ENCODE measurements at places on chromosomes 12 and 14.
A peak's percentile ranks its signal among the peaks of the same experiment; 100 is the strongest.

GRCh38 chr14:105952222-105952621 is 425.8 kb downstream of the TMEM121 start:
- DNase-seq: no peak

- DNase-seq: no peak
Measured at GRCh38 chr14:34792598-34792997, 78.2 kb upstream of the CFL2 start.

DNA sequence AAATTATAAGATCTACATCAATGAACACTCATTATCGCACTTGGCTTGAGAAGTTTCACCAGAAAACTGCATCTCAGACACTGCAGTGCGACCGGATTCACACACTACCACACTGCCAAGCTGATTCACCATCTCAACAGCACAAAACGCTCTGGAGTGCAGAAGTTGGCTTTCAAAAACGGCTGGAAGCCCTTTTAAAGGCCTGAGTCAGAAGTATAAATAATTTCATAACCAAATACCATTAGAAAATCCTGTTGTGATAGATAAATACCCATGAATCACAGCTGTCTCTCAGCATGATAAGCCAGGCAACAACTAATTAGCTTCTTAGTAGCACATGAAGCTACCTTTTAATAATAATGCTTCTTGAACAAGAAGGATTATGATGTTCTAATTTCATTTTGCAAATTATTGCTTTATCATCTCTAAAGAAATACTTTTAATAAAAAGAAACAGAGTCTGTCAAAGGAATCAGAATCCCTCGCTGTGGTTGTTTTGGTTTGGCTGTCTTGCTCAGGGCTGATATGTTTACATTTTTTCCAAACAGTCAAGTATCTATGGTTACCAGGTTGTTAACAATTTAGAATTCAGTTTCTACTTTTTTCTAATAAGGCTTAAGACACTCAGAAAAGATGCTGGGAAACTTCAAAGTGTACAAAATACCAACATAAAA is 51.2 kb downstream of the SLC2A13 start:
- DNase-seq: no peak

DNA sequence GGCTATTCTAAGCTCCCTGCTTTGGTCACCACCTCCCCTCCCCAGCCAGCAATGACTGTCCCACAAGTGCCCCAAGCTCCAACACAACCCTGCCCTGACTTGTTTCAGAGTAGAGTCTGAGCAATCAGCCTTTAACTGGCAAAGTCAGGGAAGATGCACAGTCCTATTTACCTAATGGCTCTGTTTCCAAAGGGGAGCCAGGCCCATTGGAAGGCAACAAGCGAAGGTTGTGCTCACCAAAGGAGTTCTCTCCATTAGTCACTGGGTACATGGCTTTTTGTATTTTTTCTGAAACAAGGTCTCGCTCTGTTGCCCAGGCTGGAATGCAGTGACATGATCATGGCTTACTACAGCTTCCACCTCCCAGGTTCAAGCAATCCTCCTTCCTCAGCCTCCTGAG is 267.1 kb upstream of the CRY1 start:
- DNase-seq: no peak

GRCh38 chr12:52010152-52010622 is 3.4 kb downstream of the TAMALIN start:
- DNase-seq: no peak

DNA sequence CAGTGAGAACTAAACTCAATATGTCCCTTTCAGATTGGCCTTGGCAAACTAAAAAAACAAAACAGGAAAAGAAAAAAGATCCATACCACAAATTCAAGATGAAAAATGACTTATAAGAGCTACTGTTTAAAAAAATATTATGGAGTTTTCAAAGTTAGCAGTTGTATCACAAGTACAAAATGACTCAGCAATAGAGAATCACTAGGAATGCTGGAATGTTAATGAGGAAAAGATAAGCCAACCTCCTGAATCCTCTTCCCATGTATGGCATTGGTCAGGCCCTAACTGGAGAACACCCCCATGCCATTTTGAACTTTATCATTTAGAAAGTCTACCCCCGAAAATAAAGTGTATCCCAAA is 62.2 kb downstream of the PPP1R36 start:
- DNase-seq: no peak

GRCh38 chr14:68922201-68922621 is 56.9 kb downstream of the ACTN1 start:
- no peak for DNase-seq

DNA sequence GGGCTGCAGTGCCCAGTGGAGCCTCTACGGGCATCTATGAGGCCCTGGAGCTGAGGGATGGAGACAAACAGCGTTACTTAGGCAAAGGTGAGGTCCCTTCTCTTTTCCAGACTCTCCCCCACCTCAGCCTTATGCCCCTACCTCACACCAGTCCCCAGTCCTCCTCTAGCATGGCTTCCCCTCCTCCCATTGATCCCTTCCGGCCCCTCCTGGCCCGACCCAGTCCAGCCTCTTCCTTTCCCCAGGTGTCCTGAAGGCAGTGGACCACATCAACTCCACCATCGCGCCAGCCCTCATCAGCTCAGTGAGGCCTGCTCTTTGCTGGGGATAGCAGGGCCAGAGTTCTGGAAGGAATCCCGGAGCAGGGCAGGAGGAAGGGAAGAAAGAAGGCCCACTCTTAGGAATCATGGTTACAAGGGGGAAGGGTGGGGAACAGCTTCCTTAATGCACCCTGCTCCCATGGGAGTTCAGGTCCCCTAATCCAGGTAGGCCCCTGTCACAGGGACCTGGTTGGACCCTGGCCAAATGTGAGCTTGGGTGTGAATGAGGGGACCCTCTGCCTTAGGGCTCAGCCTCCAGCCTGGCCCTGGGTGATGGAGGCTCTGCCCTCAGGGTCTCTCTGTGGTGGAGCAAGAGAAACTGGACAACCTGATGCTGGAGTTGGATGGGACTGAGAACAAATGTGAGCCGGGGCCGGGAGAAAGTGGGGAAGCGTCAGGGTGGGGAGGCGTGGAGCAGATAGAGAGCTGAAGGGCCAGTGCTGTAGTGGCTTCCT is 2.2 kb downstream of the ENO2 start:
- no peak for DNase-seq

- peak; percentile 42 for DNase-seq
Measured at GRCh38 chr12:93571365-93571924, 1.0 kb upstream of the SOCS2 start.

DNA sequence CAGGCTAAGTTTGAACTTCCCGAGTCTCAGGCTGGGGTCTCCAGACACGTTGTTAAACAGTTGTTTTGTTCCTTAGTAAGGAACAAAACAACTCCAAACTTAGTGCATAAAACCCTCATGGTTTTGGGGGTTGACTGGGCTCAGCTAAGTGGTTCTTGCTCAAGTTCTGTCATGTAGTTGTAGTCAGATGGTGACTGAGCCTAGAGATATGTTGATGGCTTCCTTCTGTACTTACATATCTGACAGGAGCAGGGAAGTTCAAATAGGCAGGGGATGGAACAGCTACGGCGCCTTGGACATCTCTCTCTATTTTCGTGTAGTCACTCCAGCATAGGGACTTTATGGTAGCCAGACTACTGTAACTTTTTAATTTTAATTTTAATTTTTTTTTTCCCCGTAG is 45.7 kb downstream of the SPATS2 start:
- DNase-seq: no peak

DNA sequence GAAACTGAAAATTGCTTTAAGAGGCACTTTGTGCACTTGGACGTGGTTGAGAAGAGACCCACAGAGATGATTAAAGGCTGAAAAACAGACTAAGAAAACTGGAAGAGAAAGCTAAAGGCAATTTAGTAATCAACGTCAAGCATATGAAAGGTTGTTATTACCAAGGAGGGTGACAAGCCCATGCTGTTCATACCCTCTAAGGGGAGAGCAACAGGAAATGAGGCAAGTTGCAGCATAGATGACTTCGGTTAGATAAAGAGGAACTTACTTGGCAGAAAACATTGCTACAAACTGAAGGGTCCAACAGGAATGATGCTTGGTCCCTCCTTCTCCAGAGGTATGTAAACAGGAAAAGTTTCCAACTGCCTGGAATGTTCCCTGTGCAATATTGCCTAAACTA is 107.8 kb downstream of the DUSP6 start:
- no peak for DNase-seq

GRCh38 chr12:56165369-56165768 is 7.2 kb downstream of the MYL6 start:
- DNase-seq: no peak

Measured in T follicular helper cell (primary cell).